A549 treated with ZK216348 at 1 μM for 4 hours (cell line): ENCODE measurements at places on chromosomes 3 and 15. TPM values are rescaled to one million over a fixed set of nuclear protein-coding genes. Genes with fewer than 3 reads are reported as not detected.

Gene HYAL1
- total RNA-seq, result 0.24 to 0.80 TPM (median 0.46 TPM) in 5 replicates

Gene SPESP1
- total RNA-seq, result not detected in 5 replicates

Gene C3orf52
- 10.2 to 14.1 TPM (median 12.2 TPM) in 5 replicates for total RNA-seq

Gene ONECUT1
- 0.11 to 0.51 TPM (median 0.26 TPM) in 4 of 5 replicates, not detected in the other for total RNA-seq

Gene FOXB1
- not detected in 5 replicates for total RNA-seq
